Mucosa of descending colon (tissue), 3 donors: ENCODE measurements at places on chromosomes 4 and X. TPM values are rescaled to one million over a fixed set of nuclear protein-coding genes. Genes with fewer than 3 reads are reported as not detected.

The LRCH2 gene
- 0.43 TPM for total RNA-seq

The FAM114A1 gene
- 59.1 TPM for total RNA-seq

- no peak for DNase-seq
Observed at GRCh38 chr4:26226629-26227376, 94.0 kb upstream of the RBPJ start.

The ESX1 gene
- total RNA-seq, result not detected

DNA sequence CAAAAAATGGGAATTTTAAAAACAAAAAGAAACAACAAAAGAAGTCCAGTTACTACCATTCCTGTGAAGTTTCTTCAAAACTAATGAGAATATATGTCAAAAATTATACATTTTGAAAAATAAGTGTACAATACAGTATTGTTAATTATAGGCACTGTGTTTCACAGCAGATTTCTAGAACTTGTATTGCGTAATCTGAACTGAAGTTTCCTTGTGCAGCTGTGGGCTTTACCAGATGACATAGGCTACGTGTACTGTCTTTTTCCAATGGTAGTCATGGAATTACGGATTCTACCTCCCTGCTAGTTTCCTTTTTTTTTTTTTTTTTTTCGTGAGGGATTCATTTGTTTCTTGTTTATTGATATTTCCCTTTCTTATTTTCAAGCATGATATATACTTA is 113.8 kb upstream of the GABRA2 start:
- DNase-seq, result no peak

DNA sequence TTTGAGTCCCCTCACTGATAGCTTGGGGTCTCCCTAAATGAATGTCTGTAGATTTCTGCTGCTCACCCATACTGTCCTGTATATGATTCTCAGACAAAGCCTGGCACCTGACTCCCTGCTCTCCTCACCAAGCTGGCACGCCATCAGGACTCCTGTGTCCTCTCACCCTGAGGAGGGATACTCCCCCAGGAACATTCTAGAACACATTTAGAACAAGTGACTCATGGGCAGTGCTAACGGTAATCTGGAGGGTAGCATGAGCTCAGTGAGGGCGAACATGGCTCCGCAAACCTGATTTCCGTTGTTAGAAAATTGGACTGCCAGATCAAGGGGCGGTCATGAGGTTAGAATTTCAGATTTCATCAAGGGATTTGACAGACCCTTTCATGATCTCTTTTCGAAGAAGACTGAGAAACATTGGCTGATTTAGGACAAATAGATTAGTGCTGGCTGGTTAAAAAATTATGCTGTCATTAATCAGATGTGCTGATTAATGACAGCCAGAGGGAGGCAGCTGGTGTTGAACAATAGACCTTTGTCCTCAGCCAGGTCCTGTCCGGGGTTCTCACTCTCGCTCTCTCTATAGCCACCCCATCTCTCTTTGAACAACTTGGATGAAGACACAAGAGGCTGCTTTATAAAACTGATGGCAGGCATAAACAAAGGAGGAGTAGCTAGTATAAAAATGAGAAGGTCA is 244.3 kb downstream of the PTTG2 start:
- no peak for DNase-seq

- DNase-seq, result no peak
Observed at GRCh38 chrX:123990602-123991001, 29.1 kb downstream of the STAG2 start.

DNA sequence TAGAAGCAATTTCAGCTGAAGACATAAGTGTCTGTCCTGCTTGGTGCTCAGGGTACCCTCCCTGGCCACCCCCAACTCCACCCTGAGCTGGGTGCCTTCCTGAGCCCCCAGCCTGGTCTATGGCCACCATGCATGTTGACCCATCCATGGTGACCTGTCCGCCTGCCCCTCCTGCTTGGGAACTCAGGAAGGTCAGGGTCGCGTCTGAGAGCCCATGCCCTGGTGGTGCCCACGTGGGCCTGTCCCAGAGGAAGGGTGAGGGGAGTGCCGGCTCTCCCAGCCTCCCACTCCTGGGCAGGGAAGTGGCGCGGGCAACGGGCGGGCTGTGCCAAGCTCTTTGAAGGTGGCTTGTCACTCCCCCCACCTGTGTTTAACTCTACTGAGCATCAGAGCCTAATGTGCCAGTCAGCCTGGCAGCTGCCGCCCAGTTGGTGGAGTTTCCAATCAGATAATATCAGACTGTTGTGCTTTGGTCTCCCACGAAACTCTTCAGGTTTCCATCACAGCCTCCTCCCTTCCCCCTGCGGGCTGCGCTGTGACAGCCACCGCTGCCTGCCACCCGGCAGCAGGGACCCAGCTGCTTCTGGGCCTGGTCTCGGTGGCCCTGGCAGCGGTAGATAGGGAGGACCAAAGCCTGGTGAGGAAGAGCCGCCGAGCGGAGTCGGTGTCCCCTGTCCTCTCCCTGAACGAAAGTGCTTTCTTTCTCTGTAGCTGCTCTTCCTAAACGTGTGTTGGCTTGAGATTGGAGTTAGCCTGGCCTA is 4.8 kb downstream of the SH3BP2 start:
- DNase-seq, result peak; percentile 13

- DNase-seq, result no peak
Observed at GRCh38 chrX:53817548-53817947, 131.0 kb upstream of the HUWE1 start.

The NAA11 gene
- not detected for total RNA-seq

DNA sequence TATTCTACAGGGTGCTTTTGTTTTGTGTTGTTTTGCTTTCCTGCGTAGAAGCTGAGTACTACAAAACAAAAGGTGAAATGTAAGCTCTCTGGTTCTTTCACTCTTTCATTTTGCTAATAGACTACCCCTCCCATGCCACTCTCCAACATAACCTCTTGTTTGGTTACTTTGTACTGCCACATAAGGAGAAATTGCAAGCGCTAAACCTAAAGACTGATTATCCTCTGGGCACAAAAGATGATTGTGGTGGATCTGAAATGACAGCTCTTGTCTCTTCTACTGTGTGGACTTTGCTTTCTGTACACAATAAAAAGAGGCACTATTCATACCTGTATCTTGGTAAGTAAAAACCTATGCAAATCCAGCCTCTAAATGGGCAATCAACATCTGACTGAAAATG is 5.3 kb downstream of the MBNL3 start:
- DNase-seq, result no peak

The FAM9C gene
- 0.13 TPM for total RNA-seq

- no peak for DNase-seq
Observed at GRCh38 chr4:142690406-142691163, 155.5 kb downstream of the INPP4B start.

The ITGB1BP2 gene
- 5.9 TPM for total RNA-seq

- DNase-seq, result no peak
Observed at GRCh38 chrX:63471004-63471403, 119.9 kb upstream of the SPIN4 start.

GRCh38 chr4:74969507-74970474 is 36.9 kb downstream of the PARM1 start:
- DNase-seq, result no peak

DNA sequence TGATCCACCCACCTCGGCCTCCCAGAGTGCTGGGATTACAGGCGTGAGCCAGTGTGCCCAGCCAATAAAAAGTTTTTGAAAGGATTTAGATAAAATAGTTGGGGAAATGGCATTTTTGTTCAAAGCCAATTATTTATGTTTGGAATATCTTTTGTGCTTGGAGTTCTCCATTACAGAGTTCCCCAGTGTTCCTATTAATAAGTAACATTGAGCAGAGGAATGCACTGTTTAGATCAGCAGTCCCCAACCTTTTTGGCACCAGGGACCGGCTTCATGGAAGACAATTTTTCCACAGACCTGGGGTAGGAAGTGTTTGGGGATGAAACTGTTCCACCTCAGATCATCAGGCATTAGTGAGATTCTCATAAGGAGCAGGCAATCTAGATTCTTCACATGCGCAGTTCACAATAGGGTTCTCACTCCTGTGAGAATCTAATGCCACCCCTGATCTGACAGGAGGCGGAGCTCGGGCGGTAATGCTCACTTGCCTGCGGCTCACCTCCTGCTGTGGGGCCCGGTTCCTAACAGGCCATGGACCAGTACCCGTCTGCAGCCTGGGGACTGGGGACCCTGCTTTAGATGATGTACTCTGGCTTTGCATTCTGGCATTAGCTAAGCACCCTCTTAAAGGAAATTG is 8.3 kb downstream of the PKD2 start:
- no peak for DNase-seq

DNA sequence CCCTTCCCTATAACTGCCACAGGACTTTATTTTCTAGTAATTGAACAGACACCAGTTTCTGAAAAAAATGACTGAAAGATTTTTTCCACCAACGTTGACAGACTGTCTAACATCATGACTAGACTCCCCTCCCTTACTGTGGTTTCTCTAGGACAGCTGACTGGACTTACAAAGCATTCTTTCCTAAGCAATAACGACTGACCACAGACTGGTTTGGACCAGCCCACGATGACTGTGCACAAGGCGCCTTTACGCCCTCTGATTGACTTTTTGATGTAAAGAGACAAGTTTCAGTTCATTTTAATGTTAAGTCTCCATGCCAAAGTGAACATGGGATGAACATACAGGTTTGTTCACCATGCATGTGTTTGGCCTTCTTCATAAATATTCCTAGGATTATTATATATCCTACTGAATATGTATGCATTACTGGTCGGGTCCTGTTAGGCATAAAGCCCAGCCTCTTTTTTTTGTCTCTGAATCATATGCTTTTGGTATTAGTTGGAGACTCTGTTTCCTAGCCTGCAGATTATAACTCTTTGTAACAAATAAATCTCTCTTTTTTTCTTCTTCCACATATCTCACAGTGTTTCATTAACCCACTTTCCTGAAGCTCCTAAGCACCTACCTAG is 50.5 kb upstream of the UGT2B4 start:
- DNase-seq, result no peak

GRCh38 chr4:84920617-84921016 is 45.9 kb downstream of the WDFY3 start:
- no peak for DNase-seq

The GABRG1 gene
- total RNA-seq, result not detected

DNA sequence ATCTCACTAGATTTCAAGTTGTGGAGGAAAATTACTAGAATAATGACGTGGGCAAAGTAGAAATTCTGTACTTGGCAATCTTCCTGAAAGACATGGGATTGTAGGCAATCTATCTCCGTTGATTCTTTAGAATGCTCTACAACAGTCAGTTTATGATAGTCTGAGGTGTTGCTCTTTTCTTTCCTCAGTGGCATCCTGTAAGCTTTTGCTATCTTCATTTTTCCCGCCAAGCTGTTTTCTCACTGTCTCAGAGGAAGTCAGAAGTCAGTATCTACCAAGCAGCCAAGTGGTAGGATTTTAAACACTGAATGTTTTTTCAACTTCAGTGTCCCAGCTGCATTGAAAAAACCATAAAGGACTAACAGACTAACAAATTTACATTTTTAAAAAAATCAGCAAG is 23.7 kb downstream of the PCDH7 start:
- no peak for DNase-seq

- no peak for DNase-seq
Observed at GRCh38 chr4:76952071-76952470, 2.5 kb downstream of the SEPTIN11 start.

The SYN1 gene
- total RNA-seq, result 1.6 TPM

The POU3F4 gene
- not detected for total RNA-seq
